ENCODE measurements at places on chromosomes 5 and 9.

- no peak for DNase-seq
Observed at GRCh38 chr5:149860801-149861322, 83.7 kb downstream of the PDE6A start.

DNA sequence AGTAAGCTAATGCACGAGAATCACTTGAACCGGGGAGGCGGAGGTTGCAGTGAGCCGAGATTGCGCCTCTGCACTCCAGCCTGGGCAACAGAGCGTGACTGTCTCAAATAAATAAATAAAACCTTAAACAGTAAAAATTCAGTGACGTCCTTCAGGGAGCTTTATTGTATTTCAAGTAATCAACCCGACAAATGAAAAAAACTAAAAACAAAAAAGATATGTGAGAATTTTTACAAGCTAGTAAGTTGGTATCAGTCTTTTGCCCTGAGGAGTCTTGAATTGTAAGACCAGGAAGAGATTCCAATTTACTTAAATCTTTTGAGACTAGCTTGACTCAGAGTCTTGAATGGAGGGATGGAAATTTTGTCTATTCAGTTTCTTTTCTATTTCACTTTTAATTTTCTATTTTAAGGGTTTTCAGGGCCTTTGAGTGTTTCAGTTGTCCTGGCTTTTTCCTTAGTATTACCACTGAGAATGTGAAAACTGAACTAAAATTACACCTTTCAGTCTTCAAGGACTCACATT is 126.0 kb upstream of the DHFR start:
- DNase-seq = no peak

- DNase-seq = no peak
Observed at GRCh38 chr5:131997026-131997726, 14.3 kb downstream of the ACSL6 start.

- DNase-seq = no peak
Observed at GRCh38 chr5:110072651-110073050, 382.9 kb downstream of the MAN2A1 start.

DNA sequence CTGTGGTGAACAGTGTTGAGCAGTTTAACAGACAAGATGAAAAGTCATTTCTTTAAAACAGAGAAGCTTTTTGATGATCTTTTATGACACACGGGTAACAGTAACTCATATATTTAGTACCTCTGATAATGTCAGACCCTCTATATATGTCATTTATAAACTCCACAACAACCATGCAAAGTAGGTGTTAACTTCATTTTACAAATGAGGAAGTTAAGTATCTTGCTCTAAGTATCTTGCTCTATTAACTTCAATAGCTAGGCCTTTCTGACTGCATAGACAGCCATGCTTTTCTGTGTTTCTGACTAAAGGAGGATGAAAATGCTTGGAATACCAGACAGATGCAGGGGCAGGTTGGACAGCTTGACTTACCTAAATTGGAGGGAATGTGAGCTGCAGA is 1.8 kb downstream of the NUDT2 start:
- DNase-seq = no peak

DNA sequence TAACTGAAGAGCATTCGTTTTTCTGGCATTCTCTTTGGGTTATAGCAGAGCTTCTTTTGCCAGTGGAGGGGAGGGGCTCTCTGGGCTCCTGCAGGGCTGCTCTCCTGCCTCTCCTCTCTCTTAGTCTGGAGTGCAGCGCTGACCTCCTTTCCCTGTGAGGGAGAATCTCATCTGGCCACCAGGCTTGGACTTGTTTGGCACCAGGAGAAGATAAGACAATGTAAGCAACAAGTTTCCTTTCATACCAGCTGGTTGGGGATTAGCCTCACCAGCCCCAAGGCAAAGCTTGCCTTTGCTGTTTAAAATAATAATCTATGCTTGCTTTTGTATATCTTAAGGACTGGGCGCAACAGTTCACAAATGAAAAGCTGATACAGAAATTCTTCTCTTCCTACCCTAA is 196.4 kb downstream of the TLE4 start:
- no peak for DNase-seq

DNA sequence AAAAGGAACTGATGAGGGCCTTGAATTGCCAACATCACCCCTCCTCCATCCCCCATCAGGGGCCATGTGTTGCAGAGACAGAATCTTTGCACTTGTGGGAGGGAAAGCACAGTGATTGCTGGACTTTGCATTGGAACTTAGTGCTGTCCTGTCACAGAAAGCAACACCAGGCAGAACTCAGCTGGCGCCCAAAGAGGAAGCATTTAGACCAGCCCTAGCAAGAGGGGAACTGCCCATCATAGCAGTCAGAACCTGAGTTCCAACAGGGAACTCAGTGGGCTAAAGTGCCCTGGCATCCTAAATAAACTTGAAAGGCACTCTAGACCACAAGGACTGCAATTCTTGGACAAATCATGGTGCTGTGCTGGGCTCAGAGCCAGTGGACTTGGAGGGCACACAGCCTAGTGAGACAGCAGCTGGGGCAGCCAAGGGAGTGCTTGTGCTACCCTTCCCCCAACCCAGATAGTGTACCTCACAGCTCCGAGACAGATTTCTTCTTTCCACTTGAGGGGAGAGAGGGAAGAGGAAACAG is 128.1 kb downstream of the ACTL7B start:
- DNase-seq = no peak

DNA sequence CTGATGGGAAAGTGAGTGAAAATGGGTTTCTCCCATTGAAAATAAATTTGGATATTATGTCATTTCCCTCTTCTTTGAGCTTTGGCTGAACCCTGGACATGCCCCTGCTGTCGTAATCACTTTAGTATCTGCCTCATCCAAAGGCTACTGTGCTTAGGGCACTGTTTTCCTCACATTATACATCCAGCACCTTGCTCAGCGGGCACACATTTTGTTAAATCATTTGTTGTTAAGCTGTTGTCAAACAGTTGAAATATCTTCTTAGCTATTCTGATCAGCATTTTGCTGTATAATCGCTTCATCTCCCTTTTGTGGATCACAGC is 352.7 kb upstream of the CD180 start:
- DNase-seq = no peak

GRCh38 chr5:148107608-148108007 is 43.8 kb downstream of the SPINK5 start:
- no peak for DNase-seq

- DNase-seq = no peak
Observed at GRCh38 chr9:77981332-77981731, 50.3 kb downstream of the GNAQ start.

DNA sequence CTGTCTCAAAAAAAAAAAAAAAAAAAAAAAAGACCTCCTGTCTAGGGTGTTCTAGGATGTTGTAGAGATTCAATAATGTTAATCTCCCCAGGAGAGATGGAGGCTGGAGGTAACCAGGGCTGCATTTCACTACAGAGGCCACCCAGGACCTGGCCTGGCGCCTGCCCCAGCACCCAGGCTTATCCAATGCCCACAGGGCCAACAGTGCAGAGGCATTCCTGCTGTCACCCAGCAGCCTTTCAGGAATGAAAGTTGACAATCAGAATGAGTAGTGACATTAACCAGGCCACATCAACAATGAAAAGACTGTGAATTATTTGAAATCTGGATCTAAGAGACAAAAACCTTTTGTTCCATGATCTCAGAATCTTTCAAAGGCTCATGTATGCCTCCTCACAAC is 36.2 kb upstream of the GABRP start:
- DNase-seq = no peak

DNA sequence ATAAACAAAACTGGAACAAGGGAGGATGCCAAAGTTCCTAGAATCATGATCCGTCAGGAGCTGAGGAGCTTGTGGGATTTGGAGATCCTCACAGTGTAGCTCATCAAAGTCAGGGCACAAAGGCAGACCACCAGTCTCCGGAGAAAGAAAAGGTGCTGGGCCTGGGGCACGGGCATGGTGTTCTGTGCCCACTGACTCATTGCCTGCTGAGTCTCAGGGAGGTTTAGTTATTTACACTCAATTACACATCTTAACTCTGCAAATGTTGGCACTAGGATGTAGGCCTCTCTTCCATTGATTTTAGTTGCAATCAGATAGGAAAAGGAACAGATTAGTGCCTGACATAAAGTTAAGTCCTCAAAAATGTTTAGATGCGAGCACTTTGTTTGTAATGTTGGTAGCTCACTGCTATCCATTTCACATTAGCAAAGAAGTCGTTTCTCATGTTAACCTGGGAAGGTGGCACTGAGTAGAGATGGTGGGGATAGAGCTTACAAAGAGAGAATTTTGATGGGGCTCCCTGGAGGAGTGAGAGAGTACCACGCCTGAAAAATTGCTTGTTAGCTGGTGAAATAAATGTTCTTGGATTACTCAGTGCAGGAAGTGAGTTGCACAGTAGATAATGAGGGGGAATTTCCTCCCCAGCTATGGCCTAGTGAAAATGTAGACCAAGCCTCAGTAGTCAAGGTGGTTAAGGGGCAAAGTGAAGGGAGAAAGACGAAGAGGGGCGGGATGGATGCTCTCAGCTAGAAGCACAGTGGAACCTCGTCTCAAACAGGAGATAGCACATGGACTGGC is 109.5 kb upstream of the CD180 start:
- DNase-seq = no peak

- DNase-seq = no peak
Observed at GRCh38 chr9:89598926-89599325, 5.9 kb upstream of the GADD45G start.

- DNase-seq = no peak
Observed at GRCh38 chr9:11443631-11444030, 830.8 kb upstream of the PTPRD start.
